Cerebellar nuclear complex (tissue), 1 donor: ENCODE measurements at places on chromosomes 13 and 19.

DNA sequence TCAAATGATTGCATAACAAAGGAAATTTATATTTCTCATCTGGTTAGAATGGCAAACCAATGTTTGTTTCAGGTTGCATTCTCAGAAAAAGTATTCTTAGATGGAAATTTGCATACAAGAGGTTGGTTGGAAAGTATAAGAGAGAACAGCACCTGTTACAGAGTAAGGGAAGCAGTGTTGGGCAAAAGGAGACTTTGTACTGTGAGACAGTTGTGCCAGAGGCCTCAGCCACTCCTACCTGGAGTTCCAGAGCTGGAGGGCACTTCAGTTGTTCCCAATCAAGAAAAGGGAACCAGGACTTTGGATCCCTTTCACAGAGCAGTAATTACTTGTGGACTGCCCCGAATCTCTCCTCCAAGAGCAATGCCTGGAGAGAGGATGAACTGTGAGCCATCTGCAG, 81.8 kb downstream of the SPRY2 start:
- no peak for DNase-seq

DNA sequence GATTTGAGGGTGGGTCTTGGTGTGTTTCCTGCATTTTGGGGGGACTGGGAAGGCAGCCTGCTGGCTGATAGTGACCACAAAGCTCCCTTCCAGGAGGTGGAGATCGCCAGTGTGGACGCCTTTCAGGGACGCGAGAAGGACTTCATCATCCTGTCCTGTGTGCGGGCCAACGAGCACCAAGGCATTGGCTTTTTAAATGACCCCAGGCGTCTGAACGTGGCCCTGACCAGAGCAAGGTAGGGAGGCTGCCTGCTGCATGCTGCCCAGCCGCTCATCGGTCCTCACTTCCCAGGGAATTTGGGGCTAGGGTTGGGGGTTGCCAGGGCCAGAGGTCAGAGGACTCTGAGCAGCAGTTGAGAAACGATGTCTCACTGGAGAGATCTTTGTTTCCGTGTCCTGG, 30.2 kb downstream of the UPF1 start:
- no peak for DNase-seq

- DNase-seq, result no peak
Observed at GRCh38 chr13:94312511-94313216, 166.8 kb downstream of the DCT start.

DNA sequence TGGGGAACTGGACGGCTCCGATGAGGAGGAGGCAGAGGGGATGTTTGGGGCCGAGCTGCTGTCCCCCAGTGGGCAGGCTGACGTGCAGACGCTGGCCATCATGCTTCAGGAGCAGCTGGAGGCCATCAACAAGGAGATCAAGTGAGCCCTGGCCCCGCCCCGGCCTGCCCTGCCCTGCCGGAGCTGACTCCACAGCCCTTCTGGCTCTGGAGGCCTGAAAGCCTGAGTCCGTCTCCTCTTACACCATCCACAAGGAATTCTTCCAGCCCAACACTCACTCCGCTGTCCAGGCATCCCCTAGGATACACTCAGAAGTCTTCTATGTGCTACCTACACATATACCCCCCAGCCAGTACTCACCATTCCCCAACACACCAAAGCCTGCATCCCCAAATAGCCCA, 17.4 kb downstream of the PPFIA3 start:
- DNase-seq, result no peak

GRCh38 chr13:98083507-98083906, 59.4 kb upstream of the FARP1 start:
- no peak for DNase-seq

DNA sequence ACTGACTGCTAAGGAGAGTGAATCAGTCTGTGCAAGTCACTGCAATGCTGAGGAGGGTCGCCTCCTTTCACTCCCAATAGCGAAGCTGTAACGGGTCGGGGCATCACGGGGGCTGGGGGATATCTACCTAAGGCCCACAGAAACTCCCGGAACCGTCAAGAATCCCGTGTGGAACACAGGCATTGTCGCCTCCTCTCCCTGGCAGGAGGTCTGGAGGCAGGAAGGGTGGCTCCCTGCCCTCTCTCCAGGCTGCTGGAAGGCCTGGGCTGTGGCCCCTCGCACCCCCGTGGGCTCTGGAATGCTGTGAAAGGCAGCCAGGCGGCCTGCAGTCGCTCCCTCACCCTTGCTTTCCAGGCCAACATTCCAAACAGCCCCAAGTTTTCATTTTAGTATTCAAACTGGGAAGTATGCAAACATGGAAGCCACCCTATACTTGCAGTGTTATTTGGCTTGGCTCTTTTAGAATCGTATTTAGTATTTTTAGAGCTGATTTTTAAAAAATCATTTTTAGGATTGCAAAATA, 109.4 kb downstream of the CRYL1 start:
- no peak for DNase-seq

- no peak for DNase-seq
Observed at GRCh38 chr13:84834201-84834600, 951.9 kb upstream of the SLITRK1 start.

DNA sequence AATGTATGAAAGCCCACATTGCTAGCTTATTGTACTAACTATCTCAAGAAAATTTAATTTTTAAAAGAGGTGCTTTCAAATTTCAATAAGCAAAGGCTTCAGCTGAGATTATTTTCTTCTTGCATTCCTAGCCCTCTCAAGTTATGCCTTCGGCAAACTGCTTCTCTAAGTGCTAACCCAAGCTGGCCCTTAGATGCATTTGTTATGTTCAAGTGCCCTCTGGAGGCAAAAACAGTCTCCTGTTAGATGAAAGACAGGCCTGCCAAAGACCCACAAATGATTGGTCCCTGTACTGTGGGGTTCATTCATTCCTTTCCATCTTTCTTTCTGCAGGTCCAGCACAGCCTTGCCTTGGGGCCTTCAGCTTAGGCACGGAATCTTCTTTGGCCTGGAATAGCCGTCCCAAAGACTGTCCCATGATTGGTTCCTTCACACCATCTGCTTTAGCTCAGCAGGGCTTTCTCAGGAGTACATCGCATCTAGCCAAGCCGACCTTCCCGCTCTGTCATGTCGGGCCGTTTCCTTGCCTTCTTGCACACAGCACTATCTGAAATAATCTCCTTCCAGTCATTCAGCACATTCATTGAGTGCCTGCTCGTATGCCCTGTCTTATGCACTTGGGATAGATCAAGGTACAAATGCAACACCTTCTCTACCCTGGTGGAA, 26.4 kb upstream of the TPTE2 start:
- DNase-seq, result no peak

DNA sequence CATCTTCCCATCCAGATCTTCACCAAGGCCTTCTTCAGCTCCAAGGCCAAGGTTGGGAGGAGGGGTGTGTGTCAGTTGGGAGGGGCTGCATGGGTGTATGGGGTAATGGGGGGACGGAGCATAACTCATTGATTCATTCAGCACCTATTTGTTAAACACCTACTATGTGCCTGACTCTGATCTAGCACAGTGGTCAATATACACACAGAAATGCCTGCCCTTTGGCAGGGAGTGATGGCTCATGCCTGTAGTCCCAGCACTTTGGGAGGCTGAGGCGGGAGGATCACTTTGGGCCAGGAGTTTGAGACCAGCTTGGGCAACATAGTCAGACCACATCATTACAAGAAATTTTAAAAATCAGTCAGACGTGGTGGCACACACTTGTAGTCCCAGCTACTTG, 19.2 kb upstream of the SPACA4 start:
- DNase-seq, result no peak
